Stimulated activated effector memory CD8-positive, alpha-beta T cell treated with anti-CD3 and anti-CD28 coated beads, Interleukin-12 subunit alpha, Interleukin-12 subunit beta, amount 100 ng/mL, for 72 hours (primary cell): ENCODE measurements at places on chromosomes 5 and 9.

GRCh38 chr5:125316915-125317535 lies 570.6 kb upstream of the ZNF608 start:
- DNase-seq = no peak

DNA sequence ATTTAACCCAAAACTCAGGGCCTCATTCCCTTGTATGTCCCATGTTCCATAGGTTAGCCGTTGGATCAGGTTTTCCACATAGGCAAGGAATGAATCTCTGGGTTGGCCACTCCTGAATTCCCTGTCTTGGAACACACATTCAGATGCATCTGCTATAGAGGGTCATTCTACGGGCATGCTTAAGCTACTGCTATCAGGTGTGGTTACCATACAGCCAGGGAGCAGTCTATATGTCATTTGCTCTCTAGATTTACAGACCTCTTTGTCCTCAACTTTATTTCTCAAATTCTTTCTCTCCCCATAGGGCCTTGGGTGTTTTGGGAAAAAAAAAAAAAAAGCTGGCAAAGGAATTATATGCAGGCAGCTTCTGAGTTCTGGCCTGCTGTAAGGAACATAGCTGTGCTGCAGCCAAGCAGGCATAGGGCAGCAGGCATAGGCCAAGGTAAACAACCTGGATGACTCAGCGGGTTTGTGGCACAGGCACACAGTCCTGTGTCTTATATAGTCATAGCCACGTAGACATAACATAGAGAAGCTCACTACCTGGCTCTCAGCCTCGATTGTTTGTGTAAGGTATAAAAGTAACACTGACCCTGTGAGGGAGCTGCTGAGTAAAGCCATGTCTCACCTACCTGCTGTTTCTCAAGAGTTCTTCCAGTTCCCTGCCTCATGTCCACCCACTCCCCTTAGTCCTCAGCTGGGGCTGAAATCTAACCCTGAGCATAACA lies 141.5 kb downstream of the OSTF1 start:
- DNase-seq = no peak

GRCh38 chr9:84975926-84976325 lies 306.4 kb downstream of the NTRK2 start:
- DNase-seq = no peak

DNA sequence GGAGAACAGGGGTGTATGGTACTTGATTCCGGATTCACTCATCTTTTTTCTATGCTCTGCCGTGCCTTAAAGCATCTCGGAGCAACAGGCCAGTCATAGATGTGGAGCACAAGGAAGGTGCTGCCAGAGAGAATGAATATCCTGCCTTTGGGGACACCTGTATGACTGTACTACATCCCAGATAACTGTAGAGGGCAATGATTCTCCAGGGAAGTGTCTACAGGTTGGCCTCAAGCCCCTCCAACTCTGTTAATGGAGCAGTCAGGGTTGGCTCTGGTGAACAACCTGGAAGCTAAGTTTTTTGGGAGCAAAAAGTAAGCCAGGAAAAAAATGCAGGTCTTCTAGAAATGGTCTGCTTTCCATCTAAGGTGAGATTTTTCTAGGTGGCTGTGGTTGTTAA lies 71.0 kb downstream of the NREP start:
- no peak for DNase-seq

DNA sequence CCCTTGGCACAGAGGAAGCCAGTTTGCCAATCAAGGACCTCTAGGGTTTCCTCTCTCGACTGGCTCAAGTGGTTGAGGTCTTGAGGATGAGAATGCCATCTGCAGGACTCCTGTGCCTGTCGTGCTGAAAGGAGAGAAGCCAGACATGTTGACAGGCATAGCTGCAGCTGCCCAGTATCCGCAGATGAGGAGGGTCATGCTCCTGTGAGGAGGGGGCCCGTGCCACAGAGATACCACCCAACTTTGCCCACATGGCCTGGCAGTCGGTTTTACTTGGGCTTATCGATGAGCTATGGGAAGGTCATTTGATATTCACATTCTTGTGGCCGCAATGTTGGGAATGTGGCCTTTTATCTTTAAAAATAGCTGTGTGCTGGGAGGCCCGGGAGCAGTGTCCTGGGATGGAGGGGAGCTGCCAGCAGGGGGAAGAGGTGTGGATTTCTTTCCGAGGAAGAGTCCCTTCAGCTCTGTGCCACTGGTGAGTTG lies 17.4 kb downstream of the FRMPD1 start:
- no peak for DNase-seq

- no peak for DNase-seq
Observed at GRCh38 chr9:68626526-68626925, 78.5 kb upstream of the PIP5K1B start.

DNA sequence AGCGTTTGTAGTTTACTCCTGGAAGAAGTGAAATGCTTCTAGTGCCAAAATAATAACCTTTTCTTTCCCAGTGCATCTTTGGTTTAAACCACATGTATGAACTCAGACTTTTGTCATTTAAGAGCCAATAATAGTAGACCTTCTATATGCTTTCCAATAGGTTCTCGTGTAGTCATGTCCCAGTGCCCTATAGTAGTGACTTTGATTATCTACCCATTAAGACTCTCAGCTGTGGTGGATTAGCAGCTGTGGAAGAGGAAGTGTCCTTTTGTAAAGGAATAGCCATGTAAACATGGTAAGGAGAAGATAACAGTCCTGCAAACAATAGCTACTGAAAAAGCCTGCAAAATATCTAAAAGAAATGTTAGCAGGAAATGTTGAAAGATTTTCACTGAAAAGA lies 765.3 kb downstream of the MTRR start:
- DNase-seq = no peak

GRCh38 chr5:1522601-1523479 lies 920 bp downstream of the LPCAT1 start:
- no peak for DNase-seq
